ENCODE measurements at places on chromosomes 2 and 18.

DNA sequence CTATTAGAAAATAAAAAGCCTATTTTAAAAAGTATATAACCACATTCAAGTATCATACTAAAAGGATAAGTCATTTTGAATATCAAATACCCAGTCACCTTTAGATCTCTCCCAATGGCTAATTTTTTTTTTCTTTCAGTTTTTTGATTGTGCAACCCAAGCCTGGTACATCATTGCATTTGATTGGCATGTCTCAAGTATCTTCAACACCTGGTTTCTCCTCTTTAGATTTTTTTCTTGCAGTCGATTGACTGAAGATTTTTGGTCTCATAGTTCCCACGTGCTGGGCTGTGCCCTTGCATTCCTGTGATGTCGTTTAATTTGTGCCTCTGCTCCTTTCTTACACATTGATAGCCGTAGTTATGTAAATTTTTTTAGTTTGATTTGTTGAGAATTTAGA lies 40.7 kb downstream of the ATIC start:
- DNase-seq, result no peak

DNA sequence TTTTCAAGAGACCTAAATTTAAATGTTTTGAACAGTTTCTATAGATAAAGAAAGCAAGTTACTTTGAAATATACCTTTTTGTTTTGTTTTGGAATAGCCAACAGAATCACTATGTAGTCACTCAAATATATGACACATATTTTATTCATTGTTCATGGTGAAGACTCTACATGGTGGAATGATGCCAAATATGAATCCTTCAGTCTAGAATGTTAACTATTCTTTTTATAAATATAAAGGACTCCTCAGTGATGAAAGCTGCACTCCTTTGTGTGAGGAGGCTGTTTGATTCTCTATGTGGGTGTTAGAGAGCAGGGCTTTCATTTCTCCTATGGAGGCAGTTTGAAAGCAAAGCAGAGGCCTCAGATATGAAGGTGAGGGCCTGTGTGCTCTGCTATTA lies 396.4 kb upstream of the LRRTM1 start:
- no peak for DNase-seq

GRCh38 chr18:11219571-11219970 lies 70.2 kb upstream of the PIEZO2 start:
- no peak for DNase-seq

DNA sequence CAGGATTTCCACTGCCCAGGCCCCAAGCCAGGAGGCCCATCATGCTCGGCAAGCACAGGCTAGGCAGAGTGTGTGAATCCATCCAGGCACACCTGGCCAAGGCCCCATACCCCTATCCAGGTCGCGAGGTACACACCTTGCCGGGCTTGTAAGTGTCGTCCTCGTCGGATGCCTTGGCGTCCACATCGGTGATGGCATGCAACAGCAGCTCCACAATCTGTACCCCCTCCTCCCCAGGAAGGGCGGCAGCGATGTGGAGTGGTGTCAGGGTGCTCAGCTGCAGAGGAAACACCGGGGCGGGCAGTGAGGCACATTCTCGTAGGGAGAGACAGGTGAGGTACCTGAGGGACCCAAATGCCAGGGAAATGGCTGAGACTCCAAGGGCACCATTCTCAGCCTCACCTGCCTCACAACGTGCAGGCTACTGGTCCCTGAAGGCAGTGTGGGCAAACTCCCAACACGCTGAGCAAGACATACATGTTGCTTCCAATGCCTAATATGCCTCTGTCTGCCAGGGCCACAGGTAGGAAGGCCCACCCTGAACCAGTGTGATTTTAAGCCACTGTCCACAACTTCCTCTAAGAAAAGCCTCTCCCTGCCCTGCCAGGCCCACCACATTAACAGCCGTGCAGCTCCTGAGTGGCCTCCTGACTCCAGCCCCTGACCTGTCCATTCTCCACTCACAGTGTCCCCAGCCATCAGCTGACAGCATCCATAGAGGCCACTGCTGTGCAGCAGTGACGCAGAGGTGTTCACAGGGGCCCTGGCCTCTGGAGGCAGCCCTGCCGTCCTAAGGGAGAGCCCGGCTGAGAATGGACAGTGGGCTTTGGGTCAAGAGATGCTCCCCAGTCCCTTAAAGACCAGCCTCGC lies 44.9 kb downstream of the ANKMY1 start:
- DNase-seq, result no peak

- no peak for DNase-seq
These were observed 129.3 kb downstream of the NCKAP5 start for GRCh38 chr2:133438848-133439564.

GRCh38 chr2:227410191-227410590 lies 22.4 kb upstream of the SCYGR1 start:
- DNase-seq, result no peak

GRCh38 chr2:119247844-119248271 lies 24.2 kb downstream of the STEAP3 start:
- no peak for DNase-seq

DNA sequence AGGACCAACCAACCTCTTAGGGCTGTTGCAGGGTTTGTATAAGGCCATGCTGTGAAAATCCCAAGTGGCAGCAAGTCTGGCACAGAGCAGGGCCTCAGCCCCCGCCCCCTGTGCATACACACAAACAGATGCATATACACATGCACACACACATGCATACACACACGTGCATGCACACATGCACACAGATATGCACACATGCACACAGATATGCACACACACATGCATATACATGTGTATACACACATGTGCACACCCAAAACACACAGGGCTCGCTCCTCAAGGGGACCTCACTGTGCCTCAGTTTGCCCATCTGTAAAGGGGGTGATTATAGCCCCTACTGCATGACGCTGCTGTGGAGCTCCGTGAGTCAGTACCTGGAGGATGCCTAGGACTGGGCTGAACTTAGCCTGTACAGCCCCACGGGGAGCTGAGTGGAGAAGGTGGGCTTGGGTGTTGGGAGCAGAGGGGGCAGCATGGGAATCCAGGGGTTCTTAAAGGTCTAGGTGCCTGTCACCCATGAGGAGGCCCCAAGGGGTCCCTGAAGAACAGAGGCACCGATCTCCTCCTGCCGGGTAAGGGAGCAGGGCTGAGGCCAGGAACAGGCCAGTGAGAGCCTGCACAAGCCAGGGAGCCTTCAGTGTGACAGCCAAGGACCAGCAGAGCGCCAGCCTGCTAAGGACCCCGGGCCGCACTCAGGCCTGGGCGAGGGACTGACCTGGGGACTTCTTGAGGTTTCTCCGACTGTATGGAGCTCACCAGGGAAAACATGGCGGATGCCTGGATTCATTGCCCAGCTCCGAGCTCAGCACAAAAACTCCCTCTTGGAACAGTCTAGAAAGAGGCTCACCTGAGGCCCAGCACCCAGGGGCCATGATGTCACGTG lies 24.0 kb upstream of the ALPI start:
- DNase-seq, result no peak

GRCh38 chr2:129975016-129975774 lies 4.3 kb upstream of the RAB6C start:
- DNase-seq, result no peak

- DNase-seq, result no peak
These were observed 14.8 kb upstream of the CXCR4 start for GRCh38 chr2:136132825-136133155.

GRCh38 chr2:21269382-21269781 lies 145.6 kb downstream of the TDRD15 start:
- DNase-seq, result no peak

GRCh38 chr2:117931978-117932377 lies 81.9 kb downstream of the CCDC93 start:
- no peak for DNase-seq

DNA sequence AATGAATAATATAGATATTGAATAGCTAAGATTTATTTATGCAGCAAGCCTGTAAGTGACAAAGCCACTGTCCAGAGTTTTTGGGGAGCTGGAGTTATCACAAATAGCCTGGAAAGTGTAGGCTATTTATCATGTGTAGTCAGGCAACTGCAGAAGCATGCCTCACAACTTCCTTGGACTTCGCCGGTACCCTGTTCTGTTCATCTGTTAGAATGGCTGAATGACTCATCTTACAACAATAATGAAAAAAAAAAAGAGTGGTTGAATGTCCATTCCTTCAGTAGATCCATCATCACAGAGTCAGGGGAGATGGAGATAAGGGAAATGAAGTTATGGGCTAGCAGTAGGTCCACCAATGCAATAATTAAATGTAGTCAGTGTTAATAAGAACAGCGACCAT lies 24.0 kb upstream of the ATP5MC3 start:
- peak; percentile 41 for DNase-seq

DNA sequence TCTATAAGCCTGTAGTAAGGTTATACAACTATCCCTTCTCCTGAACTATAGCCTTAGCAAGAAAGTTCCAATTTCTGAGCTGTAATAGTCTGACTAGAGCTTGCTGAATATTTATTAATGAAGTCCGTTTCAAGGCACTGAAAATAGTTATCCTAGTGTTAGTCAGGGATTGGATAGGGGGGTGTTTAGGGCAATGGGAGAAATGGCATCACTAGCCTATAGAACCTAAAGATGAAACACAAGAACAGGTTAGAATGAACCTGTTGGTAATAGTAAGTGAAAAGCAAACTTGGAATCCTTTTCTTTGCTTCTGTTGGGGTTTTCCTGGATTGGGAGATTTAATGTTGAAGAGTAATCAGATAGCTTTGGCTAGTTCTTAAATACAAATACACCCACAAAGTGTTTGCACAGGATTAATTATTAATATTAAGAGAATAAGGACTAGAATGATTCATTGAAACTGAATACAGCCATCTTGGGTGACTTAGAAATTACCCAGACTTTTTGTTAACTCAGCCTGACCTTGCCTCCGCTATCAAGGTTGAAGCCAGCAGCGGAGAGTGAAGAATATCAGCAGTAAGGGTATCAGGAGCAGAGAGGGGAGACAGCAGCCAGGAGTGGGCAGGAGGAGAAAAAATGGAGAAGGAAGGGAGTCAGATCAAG lies 14.4 kb downstream of the CCNT2 start:
- DNase-seq, result no peak

DNA sequence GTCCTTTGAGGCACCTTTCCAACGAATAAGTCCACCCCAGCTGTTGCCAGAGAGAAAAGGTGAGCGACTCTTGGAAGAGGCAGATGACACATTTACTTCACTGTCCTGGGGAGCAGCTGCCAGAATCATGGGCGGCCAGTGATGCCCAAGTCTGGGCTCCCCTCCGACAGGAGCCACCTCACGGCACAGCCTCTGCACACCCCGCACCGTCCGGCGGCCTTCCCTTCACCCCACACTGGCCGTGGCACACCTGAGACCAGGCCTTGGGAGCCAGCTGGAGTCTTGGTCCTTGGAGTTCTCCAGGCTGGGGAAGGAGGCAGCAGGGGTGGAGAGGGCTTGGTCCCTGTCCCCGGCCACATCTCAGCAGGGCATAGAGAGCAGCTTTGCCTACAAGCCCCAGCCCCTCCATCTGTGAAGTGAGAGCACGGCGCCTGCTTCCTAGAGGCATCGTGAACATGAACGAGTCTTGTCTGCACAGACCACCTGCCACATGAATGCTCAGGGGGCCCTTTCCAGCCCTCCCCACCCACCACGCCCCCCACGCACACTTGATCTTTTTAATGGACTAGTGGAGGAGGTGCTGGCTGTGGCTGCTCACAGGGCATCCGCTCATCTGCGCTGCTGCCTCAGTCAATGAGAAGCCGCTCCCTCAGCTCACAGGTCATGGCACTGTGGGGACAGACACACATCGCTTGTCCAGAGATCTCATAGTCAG lies 400.2 kb upstream of the MYT1L start:
- no peak for DNase-seq

- DNase-seq, result no peak
These were observed 543.2 kb downstream of the DCDC2C start for GRCh38 chr2:4246364-4247131.

- DNase-seq, result no peak
These were observed 206.0 kb downstream of the HDAC4 start for GRCh38 chr2:239194731-239195317.

GRCh38 chr2:31051258-31052140 lies 86.7 kb downstream of the GALNT14 start:
- no peak for DNase-seq

GRCh38 chr2:242031481-242032019 lies 162.0 kb downstream of the RTP5 start:
- peak; percentile 85 for DNase-seq

DNA sequence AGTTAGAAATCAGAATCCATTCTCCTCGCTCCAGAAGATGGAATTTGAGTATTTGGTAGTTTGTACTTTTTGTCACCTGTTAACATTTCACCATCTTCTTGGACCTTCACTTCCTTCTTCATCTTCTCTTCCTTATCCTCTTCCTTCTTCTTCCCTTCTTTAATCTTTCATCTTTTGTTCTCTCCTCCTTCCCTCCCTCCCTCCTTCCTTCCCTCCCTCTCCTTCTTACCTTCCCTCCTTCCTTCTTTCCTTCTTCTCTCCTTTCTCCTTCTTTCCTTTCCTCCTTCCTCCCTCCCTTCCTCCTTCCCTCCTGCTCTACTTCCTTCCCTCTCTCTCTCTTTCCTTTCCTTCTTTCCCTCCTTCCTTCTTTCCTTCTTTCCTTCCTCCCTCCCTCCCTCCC lies 31.1 kb upstream of the LTBP1 start:
- DNase-seq, result no peak

DNA sequence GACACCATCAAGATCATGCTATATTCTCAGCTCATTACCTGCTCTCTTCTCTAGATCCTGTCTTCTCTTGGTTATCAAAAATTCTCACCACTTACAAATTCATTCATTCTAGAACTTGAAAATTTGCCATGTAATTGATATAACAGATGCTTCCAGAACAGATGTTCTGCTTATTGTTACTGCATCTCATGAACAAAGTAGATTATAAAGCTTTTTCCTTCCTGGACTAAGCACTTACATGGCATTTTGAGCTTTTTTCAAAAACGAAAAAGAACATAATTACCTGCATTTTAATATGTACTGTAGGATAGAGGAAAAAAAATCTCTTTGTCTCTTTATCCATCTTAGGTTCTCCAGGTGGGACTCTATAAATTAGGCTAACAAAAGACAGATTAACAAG lies 79.6 kb upstream of the CREB1 start:
- no peak for DNase-seq

DNA sequence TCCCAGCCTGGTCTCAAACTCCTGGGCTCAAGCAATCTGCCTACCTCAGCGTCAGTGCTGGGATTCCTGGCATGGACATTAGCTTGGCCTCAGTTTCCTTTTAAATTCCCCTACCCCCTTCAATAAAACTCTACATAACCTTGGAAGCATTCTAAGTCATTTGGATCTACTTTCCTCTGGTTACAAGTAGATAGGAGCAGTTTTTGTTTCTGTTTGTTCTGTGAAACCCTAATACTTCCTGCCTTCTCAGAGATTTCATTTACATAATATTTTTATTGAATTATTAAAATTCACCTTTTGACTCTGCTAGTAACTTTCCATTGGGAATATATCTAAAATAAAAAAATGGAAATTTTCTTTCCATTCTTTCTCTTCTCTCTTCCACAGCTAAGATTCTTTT lies 25.9 kb downstream of the GIGYF2 start:
- no peak for DNase-seq

- no peak for DNase-seq
These were observed 49.5 kb upstream of the MBOAT2 start for GRCh38 chr2:9052821-9053533.

DNA sequence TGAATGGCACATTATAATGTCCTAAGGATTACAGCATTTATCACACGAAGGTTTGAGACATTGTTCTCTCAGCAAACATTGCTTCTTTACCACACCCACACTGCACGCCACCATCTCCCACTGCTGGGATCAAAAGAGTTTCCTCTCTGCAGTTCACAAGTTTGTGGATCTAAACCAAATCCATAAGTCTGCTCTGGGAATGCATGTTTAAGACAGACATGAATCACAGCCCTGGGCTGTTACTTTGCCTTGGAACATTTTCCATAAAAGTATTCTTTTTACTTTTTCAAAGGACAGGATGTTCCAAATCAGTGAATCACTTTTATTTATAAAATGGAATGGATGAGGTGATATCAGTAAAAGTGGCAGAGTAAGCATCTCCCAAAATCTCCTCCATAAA lies 36.1 kb downstream of the STPG4 start:
- DNase-seq, result peak; percentile 86

Measured in astrocyte of the spinal cord (primary cell).